ENCODE measurements at places on chromosomes 16 and 17. TPM values are rescaled to one million over a fixed set of nuclear protein-coding genes. Genes with fewer than 3 reads are reported as not detected.

DNA sequence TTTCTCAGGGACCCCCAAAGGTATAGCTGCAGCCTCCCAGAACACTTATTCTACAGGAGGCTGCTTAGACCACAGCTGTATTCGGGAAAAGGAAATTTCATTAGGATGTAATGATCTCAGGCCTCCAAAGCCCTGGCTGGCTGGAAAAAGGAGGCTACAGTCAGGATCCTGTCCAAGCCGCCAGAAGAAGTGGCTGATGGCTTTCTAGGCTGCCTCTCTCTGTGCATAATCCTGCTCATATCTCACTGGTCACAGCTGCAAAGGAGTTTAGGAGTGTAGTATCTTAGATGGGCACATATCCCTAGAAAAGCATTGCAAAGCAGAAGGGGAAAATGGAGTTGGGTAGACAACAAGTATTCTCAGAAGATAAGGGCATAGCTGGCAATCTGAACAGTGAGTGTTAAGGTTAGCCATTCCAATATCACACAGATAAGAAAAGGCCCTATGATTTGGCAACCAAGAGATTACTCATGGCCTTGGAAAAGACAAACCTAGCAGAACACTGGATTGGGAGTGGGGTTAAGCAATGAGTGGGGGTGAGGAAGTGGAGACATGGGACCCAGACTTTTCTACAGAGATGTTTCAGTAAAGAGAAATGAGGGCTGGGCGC is 26.0 kb upstream of the PRKCA start:
- H3K4me1 ChIP-seq, result peaks cover 13% of the 10 kb centered on the region
- no peak overlapping the region for H3K27ac ChIP-seq
- no peaks in the 10 kb centered on the region for H3K27me3 ChIP-seq
- DNase-seq, result no peak
- no peak overlapping the region for H3K4me3 ChIP-seq

DNA sequence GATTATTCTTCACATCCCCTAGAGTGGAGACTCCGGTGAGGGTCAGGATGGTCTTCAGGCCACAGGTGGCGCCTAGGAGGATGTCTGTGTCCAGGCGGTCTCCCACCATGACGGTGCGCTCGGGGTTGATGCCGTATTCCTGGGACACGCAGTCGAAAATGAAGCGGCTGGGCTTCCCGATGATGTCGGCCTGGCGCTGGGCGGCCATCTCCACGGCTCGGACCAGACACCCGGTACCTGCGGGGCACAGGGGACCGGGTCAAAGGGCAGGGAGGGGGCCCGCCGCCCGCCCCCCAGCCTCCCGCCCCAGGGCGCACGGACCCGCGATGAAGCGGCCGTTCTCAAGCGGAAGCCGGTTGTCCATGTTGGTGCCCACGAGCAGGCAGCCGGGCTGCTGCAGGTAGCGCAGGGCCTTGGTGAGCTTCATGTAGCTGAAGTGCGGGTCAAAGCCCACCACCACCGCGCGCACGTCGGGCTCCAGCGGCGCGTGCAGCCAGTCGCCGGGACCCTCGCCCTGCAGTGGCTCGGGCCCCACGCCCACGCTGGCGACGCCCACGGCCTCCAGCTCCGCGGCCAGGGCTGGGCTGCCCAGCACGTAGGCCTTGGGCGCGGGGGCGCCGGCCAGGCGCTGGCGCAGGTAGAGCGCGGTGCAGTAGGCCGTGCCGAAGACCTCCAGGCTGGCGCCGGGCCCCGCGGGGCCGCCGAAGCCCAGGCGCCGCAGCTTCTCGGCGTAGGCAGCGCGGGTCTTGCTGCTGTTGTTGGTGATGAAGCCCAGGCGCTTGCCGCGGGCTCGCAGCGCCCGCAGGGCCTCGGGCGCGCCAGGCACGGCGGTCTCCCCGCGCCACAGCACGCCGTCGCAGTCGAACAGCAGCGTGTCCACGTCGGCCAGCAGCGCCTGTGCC is 572 bp downstream of the PGP start:
- peak overlapping the region; percentile 81 for H3K4me3 ChIP-seq
- H3K4me1 ChIP-seq, result peaks cover 21% of the 10 kb centered on the region
- peaks cover 5% of the 10 kb centered on the region for H3K36me3 ChIP-seq
- no peak for DNase-seq
- H3K27ac ChIP-seq, result peak overlapping the region; percentile 68

DNA sequence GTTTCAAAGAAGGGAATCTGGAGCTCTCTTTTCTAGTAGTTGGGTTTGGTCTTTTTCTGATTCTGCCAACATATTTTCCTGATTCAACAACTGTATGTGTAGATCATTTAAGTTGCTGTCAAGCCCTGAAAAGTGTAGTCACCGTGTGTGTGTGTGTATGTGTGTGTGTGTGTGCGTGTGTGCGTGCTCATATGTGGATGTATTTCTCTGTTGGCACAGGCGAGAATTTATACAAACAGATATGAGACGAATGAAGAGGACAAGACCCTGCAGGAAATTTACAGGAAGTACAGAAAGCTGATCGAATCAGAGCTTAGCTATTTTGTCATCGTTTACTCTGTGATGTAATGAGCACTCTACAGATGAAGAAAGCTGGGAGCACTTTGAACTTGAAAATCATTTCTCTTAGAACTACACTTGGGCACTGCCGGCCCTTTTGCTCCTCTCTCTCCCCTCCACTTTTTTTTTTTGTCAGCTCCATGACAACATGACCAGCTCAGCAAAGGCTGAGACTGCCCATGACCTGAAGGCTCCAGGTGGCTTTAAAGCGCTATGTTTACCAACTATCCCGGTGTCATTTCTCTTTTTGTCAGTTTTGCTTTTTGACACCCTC is 11.2 kb downstream of the FBXO39 start:
- no peaks in the 10 kb centered on the region for H3K36me3 ChIP-seq
- no peaks in the 10 kb centered on the region for H3K27me3 ChIP-seq
- no peaks in the 10 kb centered on the region for H3K4me1 ChIP-seq

DNA sequence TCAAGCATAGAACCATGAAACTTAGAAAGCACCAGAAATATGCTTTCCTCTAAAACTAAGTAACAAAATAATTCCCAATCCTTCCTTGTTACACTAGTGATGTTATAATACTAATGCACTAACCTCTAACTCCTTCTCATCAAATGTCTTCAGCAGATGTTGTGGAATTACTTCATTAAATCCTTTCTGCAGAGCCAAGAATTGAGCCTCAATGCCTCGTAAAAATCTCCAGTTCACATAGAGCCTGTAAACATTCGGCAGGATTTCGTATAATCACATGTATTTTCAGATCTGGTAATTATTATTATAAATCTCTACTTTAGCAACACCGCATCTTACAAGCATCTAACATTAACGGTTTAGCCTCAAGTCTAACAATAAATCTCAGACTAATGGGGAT is 44.7 kb downstream of the CEP95 start:
- peaks cover 7% of the 10 kb centered on the region for H3K36me3 ChIP-seq
- no peak overlapping the region for H3K4me3 ChIP-seq
- H3K27me3 ChIP-seq, result no peaks in the 10 kb centered on the region
- DNase-seq, result no peak
- H3K27ac ChIP-seq, result no peak overlapping the region
- peaks cover 15% of the 10 kb centered on the region for H3K4me1 ChIP-seq

DNA sequence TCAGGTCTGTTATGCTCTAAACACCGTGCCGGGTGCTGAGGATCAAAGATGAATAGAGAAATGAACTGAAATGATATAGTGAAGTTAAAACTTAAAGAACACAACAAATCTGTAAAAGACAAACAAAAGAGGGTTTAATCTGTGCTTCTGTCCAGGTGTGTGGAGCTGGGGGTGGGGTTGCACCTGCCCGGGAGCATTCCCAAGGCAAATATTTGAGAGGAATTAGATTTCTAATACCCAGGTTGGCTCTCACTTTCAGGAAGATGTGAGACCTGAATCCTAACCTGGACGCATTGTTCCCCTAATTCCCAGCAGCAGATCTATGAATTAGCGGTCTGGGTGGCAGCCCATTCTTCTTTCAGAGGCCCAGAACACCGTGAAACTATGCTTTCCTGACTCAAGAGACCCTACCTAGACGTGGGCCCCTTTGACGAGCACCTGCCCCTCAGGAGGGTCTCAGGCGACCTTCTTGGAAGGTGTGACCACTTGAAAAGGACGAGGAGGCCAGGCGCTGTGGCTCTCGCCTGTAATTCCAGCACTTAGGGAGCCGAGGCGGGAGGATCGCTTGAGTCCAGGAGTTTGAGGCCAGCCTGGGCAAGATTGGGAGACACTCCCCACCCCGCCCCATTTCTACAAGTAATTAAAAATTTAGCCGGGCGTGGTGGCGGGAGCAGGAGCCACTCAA is 677 bp upstream of the RANGRF start:
- H3K36me3 ChIP-seq, result no peaks in the 10 kb centered on the region
- peak; percentile 66 for DNase-seq
- peak overlapping the region; percentile 87 for H3K27ac ChIP-seq
- H3K27me3 ChIP-seq, result no peaks in the 10 kb centered on the region

DNA sequence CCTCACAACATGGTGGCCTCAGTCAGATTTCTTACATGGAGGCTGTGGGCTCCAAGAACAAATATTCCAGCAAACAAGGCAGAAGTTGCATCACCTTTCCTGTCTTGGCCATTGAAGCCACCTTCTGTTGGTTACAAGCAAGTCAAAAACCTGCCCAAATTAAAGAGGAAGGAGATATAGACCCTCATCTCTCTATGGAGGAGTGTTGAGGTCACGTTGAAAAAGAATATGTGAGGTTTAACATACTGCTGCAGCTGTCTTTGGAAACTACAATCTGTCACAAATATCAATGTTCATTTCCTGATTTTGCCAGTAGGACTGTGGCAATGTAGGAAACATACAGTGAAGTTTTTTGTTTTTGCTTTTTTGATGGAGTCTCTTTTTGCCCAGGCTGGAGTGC is 211.4 kb downstream of the COPRS start:
- no peaks in the 10 kb centered on the region for H3K36me3 ChIP-seq
- DNase-seq, result no peak
- H3K27me3 ChIP-seq, result no peaks in the 10 kb centered on the region
- no peaks in the 10 kb centered on the region for H3K4me1 ChIP-seq
- H3K27ac ChIP-seq, result no peak overlapping the region
- no peak overlapping the region for H3K4me3 ChIP-seq

The FADS6 gene
- not detected for total RNA-seq

- no peak for DNase-seq
- H3K27me3 ChIP-seq, result no peaks in the 10 kb centered on the region
- H3K4me1 ChIP-seq, result peaks cover 10% of the 10 kb centered on the region
- peak overlapping the region; percentile 36 for H3K27ac ChIP-seq
These were observed 704.1 kb downstream of the CDH11 start for GRCh38 chr16:64417711-64418227.
